ENCODE measurements at places on chromosomes 12 and 14. TPM values are rescaled to one million over a fixed set of nuclear protein-coding genes. Genes with fewer than 3 reads are reported as not detected.

Gene WSB2
- 73.9 TPM for total RNA-seq

Gene EML1
- total RNA-seq = 7.9 TPM

Gene C12orf60
- total RNA-seq = 2.3 TPM

Gene RIMKLB
- 24.7 TPM for total RNA-seq

Gene OAS2
- total RNA-seq = 0.33 TPM

Gene TBX3
- 3.7 TPM for total RNA-seq

Gene LRRC10
- not detected for total RNA-seq

Measured in airway epithelial cell (primary cell).